ENCODE measurements at places on chromosomes 13 and 19.

GRCh38 chr19:11767633-11768133, 883 bp downstream of the ZNF441 start:
- no peak for DNase-seq

- no peak for DNase-seq
These were observed 194.1 kb downstream of the TDRD3 start for GRCh38 chr13:60590800-60591747.

- no peak for DNase-seq
These were observed 3.1 kb downstream of the SOX21 start for GRCh38 chr13:94709001-94709834.

- DNase-seq: no peak
These were observed 99.6 kb downstream of the LIG4 start for GRCh38 chr13:108115738-108116137.

DNA sequence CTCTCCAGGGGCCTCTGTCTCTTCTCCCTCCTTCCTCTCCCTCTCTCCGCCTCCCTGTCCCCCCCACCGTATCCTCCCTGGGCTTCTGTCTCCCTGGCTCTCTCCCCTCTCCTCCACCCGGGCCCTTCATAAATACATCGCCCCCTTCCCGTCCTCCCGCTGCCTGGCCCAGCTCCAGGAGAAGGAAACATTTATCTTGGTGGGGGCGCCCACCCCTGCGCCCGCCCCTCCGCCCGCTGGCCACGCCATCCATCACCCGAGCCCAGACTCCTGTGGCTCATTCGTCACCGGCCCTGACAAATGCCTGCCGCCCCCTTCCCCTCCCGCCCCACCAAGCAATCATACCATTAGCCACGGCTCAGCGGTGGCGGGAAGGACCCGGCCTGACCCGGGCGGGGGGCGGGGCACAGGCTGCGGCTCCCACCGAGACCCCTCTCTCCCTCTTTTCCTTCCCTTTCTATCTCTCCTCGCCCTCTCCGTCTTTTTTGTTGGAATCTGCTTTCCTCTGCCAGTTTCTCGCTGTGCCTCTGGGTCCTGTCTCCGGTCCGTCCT, 2.6 kb upstream of the MEIS3 start:
- peak; percentile 60 for DNase-seq

DNA sequence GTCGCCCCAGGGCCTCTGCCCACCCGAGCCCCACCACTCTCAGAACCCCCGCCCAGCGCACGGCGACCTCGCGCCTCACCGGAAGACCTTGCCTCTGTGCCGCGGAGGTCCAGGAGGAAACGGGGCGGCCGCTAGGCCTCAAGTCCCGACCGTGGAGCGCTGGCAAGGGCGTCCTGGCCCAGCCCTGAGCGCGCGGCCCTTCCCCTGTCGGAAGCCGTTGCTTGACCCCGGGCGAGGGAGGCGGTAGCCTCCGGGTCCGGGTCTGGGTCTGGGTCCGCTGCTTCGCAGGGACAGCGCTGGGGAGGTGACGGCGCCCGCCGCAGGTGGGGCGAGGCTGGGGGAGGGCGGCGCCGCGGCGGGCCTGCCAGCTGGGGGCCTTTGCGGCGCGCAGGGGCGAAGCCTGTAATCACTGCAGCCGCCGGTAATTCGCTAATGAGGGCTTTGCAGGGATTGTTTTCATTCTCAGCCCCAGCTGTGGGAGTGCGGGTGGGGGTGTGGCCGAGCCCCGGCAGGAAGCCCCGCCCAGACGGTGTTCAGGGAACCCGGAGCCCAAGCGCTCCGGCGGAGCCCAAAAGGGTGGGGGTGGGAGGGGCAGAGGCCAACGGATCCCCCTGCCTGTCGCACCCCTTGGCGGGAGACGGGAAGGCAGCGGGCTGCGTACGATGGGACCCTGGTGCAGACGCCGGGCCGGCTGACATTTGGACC, 8.6 kb downstream of the C19orf25 start:
- DNase-seq: peak; percentile 32

DNA sequence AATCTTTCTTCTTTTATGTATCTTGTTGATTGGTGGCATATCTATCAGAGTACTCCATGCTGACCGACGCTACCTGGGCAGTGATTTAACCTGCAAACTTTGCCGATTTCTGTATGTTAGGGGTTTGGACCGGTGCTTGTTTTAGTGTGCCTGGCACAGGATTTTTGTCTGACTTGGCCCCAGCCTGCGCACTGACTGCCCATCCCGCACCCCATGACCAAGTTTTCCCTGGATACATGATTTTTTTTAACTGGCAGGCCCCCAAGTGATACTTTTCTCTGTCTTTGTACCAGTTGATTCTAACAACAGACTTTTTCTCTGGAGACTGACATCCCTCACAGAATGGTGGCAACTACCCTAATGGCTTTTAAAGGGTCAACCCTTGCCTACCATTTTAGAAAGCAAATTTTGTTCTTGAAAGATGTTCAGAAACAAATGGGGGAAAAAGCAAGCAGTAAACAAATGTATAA, 69.0 kb upstream of the C1QTNF9B start:
- no peak for DNase-seq

DNA sequence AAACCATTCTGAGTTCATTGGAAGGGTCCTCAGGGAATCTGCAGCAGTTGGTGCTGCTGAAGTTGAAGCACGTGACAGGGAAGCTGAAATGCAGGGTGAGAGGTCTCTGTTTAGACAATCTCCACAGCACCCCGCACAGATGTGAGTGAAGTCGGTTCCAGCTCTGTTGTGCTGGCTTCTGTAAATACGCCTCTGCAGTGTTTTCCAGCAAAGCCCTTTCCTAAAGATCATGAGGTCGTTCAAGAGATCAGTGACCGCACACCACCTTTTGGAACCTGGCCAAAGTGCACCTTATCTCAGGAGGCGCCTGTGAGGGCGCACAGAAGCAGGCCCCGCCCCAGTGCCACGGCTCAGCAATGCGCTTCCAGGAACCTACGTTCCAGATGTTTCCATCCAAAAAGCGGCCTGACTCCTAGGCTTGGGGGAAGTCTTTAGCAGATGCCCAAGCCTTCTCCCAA, 10.8 kb downstream of the CUL4A start:
- no peak for DNase-seq

Data from NCI-H1694 treated with DMSO at 0.1 percent for 48 hours (cell line).